GM23248 (cell line): ENCODE measurements at places on chromosomes 3 and 15. TPM values are rescaled to one million over a fixed set of nuclear protein-coding genes. Genes with fewer than 3 reads are reported as not detected.
A peak's percentile ranks its signal among the peaks of the same experiment; 100 is the strongest.

- no peak for DNase-seq
- no peaks in the 10 kb centered on the region for H3K36me3 ChIP-seq
- H3K27me3 ChIP-seq = peaks cover 8% of the 10 kb centered on the region; the same call in 1 of the 2 replicates
- H3K27ac ChIP-seq = no peak overlapping the region
- H3K4me1 ChIP-seq = no peaks in the 10 kb centered on the region
Measured at GRCh38 chr15:28914046-28914445, 28.3 kb downstream of the APBA2 start.

DNA sequence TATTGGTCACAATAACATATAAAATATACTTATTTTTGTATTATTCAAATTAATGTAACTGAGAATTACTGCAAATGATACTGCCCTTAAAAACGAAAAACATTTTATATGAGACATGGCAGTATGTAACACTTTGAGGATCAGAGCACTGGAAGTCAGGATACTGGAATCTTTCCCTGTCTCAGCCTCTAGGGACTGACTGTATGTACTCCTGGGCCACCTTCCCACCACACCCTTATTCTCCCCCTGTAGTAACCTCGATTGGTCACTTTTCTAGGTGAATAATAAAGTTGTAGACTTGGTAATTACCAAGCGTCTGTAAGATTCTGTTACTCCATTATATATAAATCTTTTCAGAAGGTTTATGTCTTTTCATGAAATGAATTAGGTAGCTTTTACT is 43.0 kb downstream of the LRRC49 start:
- no peak overlapping the region for H3K27ac ChIP-seq
- no peak for DNase-seq
- no peaks in the 10 kb centered on the region for H3K4me1 ChIP-seq

The ADGRG7 gene
- polyA plus RNA-seq = not detected in 2 replicates

- H3K4me3 ChIP-seq = no peak overlapping the region
- DNase-seq = peak; percentile 89
- H3K27ac ChIP-seq = peak overlapping the region; percentile 91
- H3K27me3 ChIP-seq = no peaks in the 10 kb centered on the region
- H3K36me3 ChIP-seq = no peaks in the 10 kb centered on the region
Measured at GRCh38 chr3:31170932-31171670, 276.6 kb upstream of the GADL1 start.

- no peak overlapping the region for H3K4me3 ChIP-seq
- no peak for DNase-seq
- H3K4me1 ChIP-seq = no peaks in the 10 kb centered on the region
- H3K27ac ChIP-seq = no peak overlapping the region
Measured at GRCh38 chr3:178313716-178314115, 222.5 kb upstream of the KCNMB2 start.

The CLDN18 gene
- polyA plus RNA-seq = 0.18 TPM in 2 replicates

The LDHAL6B gene
- 0.10 and 0.25 TPM in 2 replicates for polyA plus RNA-seq

DNA sequence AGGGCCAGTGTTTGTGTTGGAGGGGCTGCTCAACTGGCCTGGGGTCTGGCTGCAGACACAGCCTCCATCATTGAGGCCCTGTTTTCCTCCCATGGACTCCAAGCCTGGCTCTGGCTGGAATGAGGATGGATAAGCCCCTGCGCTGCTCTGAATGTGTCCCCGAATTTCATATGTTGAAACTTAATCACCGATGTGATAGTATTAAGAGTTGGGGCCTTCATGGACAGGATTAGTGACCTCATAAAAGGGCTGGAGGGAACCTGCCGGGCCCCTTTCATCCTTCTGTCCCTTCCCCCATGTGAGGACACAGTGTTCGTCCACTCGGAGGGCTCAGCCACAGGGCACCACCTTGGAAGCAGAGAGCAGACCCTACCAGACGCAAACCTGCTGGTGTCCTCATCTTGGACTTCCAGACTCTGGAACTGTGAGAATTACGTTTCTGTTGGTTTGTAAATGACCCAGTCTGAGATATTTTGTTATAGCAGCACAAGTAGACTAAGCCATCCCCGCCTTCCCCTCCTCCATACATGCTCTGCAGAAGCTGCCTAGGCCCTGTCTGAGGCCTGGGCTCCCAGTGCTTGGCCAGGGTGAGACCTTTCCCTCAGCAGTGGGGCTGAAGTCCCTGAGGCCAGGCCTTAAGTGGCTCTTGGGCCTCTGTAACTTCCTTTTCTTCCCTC is 3.8 kb upstream of the LCTL start:
- peaks cover 16% of the 10 kb centered on the region for H3K4me1 ChIP-seq
- no peak for DNase-seq
- no peak overlapping the region for H3K4me3 ChIP-seq
- no peaks in the 10 kb centered on the region for H3K36me3 ChIP-seq

DNA sequence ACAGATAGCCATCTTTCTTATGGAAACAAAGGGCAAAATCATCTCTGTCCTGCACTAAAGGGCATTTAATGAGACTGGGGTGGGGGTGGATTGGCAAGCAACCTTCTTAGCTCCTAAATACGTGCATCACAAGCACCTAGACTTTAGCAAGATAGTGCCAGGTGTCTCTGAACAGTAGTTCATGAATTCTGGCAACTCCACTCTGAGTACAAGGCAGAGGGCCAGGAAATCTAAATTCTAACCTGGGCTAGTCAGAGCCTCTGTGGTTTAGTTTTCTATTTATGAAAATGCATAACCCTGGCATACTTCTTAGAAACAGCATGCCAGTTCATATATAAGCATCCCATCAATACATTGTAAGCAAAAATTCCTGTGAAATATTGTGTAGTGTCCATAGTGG is 788.5 kb downstream of the MCTP2 start:
- H3K4me3 ChIP-seq = no peak overlapping the region
- DNase-seq = peak; percentile 14
- no peak overlapping the region for H3K27ac ChIP-seq
- no peaks in the 10 kb centered on the region for H3K36me3 ChIP-seq

DNA sequence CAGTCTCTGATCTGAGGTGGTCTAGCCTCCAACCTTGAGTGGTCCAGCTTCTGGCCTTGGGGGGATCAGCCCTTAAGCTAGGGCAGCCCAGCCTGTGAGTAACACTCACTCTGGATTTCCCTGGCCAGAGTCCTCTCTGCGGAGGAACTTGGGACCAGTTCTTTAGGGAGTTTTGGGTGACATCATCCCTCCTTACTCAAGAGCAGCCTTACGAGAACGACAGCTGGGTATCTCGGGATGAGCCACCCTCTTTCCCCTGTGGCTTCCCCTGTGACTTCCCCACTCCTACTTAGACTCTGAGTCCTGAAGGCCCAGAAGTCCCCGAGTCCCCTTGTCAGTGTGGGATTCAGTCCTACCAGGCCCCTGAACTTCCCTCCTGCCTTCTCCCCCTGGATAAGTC is 10.2 kb upstream of the PLXND1 start:
- no peak overlapping the region for H3K4me3 ChIP-seq
- H3K27ac ChIP-seq = peak overlapping the region; percentile 52
- no peaks in the 10 kb centered on the region for H3K27me3 ChIP-seq
- H3K4me1 ChIP-seq = peaks cover 27% of the 10 kb centered on the region
- H3K36me3 ChIP-seq = no peaks in the 10 kb centered on the region
- peak; percentile 95 for DNase-seq

GRCh38 chr15:66933932-66934867 is 131.2 kb upstream of the SMAD3 start:
- H3K36me3 ChIP-seq = no peaks in the 10 kb centered on the region
- H3K4me3 ChIP-seq = no peak overlapping the region
- no peaks in the 10 kb centered on the region for H3K27me3 ChIP-seq
- no peak for DNase-seq
- H3K27ac ChIP-seq = no peak overlapping the region

The FRMD5 gene
- polyA plus RNA-seq = 0.35 and 0.65 TPM in 2 replicates

The ACTRT3 gene
- 3.3 and 3.6 TPM in 2 replicates for polyA plus RNA-seq

The SLC6A11 gene
- not detected in 2 replicates for polyA plus RNA-seq

DNA sequence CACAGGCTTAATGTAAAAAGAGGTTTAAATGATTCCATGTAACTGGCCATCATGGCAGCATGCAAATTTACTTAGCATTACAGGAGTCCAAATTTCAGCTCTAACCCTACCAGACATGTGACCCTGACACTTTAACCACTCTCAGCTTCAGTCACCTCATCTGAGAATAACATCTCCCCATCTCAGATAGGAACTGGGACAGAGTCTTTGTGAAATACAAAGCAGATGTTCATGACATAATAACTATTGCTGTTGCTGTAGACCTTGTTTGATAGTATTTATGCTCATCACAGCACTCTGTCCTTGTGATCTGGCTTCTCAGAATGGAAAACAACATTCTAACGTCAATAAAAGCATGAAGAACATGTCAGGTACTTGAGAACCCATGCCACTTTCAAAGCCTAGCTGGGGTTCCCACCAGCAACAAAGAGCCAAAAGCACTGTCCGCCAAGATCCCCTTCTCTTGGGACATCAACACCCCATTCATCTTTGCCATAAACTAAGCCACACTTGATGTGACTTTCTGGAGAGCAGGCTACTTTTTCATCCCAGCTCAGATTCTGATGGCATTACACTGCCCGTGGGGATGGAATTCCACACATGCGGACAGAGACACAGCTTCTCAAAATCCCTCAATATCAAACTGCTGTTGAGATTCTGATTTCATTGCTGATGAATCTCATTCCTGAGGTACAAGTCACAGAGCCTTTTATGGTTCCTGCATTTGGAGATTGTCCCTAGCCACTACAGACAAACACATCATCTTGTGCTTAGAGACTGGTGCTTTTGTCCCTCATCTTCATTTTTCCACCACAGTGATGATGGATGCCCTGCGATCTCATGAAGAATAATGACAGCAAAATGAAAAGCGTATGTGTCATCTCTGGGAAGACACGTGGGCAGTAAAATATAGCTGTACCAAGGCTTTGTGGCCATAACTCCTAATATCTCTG is 202.7 kb downstream of the TNIK start:
- H3K36me3 ChIP-seq = no peaks in the 10 kb centered on the region
- H3K4me1 ChIP-seq = peaks cover 36% of the 10 kb centered on the region
- H3K27me3 ChIP-seq = no peaks in the 10 kb centered on the region
- DNase-seq = peak; percentile 77

GRCh38 chr15:36498401-36498800 is 81.0 kb upstream of the CDIN1 start:
- H3K4me3 ChIP-seq = no peak overlapping the region
- no peaks in the 10 kb centered on the region for H3K36me3 ChIP-seq
- H3K27ac ChIP-seq = no peak overlapping the region
- DNase-seq = no peak

- H3K36me3 ChIP-seq = no peaks in the 10 kb centered on the region
- H3K4me3 ChIP-seq = peak overlapping the region; percentile 72
- peak; percentile 82 for DNase-seq
- H3K4me1 ChIP-seq = peaks cover 6% of the 10 kb centered on the region; the same call in 1 of the 2 replicates
- H3K27me3 ChIP-seq = no peaks in the 10 kb centered on the region
- H3K27ac ChIP-seq = no peak overlapping the region
Measured at GRCh38 chr3:197599089-197599765, 43.5 kb upstream of the BDH1 start.

DNA sequence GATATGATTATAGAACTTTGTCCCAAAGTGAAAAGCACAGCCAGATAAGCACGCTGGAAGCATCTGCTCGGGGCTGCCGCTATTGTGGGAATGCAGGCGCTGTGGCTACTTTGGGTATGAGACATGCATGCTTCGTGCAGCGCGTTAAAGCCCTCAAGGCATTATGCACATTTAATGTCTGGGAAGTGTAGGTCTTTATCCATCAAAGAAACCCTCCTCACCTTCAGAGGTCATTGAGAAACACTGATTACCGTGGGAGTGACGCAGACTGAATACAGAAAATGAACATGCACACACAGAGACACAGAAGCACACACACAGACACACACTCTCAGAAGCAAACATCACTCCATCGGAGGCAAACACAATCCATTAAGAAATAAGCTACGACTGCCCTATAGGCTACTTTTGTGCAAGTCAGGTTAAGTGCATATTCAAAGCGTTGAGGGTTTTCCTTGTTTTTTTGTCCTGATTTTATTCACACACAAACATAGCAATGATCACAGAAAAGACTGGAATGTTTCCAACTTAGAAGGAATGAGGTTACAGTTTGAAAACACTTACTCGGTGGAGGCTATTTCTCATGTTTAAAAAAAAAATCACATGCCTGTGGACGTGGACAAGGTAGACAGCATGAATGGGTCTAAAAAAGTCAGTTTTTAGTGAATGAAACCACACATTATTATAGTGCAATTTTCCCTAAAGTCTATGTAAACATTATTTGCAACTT is 68.5 kb downstream of the PLCH1 start:
- H3K27me3 ChIP-seq = no peaks in the 10 kb centered on the region
- H3K4me3 ChIP-seq = peak overlapping the region; percentile 66
- H3K36me3 ChIP-seq = no peaks in the 10 kb centered on the region

DNA sequence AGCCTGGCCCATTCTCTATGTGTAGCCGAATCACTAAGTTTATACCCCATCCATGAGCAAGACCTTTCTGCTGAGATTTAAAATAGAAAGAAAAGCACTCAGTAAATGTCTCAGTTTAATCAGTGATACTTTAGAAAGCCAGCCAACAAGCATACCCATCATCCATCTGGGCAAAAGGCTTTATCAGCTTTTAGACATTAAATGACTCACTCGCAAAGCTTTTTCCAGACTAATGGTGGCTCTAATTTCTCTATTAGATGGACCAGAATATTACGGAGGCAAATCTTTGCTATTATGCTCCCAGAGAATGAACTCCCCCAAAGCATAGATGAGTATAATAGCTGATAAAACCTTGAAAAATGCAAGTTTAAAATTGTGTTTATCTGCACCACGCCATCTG is 727.8 kb downstream of the GBE1 start:
- H3K4me3 ChIP-seq = no peak overlapping the region
- DNase-seq = no peak
- no peaks in the 10 kb centered on the region for H3K4me1 ChIP-seq
- H3K27me3 ChIP-seq = no peaks in the 10 kb centered on the region
- no peaks in the 10 kb centered on the region for H3K36me3 ChIP-seq

GRCh38 chr15:49084285-49084570 is 38.0 kb upstream of the SECISBP2L start:
- peak overlapping the region; percentile 89 for H3K27ac ChIP-seq
- H3K27me3 ChIP-seq = no peaks in the 10 kb centered on the region
- H3K4me3 ChIP-seq = no peak overlapping the region
- H3K4me1 ChIP-seq = peaks cover 31% of the 10 kb centered on the region
- no peaks in the 10 kb centered on the region for H3K36me3 ChIP-seq

The ADAMTS9 gene
- polyA plus RNA-seq = 0.68 and 0.75 TPM in 2 replicates

DNA sequence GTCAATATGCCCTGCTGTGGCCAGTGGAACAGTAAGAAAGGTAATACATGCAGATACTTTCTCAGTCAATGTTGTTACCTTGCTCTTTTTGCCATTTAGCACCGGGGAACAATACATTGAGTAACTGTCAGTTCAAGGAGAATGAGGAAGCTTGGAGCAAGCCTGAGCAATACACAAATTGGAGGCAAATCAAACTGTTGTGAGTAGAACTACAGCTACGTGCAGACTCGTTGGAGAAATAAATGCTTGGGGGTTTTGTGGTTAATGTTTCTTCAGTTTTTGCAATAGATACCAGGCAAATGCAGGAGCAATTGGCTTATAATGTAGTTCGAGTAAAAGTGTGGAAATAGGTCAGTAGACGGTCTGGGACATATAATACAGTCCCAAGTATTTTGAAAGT is 587.3 kb upstream of the ROBO1 start:
- DNase-seq = no peak
- no peaks in the 10 kb centered on the region for H3K36me3 ChIP-seq
- H3K4me3 ChIP-seq = no peak overlapping the region
- H3K27me3 ChIP-seq = no peaks in the 10 kb centered on the region

The SLC27A2 gene
- not detected in 2 replicates for polyA plus RNA-seq
